Right ventricle myocardium superior (tissue), 1 donor: ENCODE measurements at places on chromosomes 6 and 20. TPM values are rescaled to one million over a fixed set of nuclear protein-coding genes. Genes with fewer than 3 reads are reported as not detected.

DNA sequence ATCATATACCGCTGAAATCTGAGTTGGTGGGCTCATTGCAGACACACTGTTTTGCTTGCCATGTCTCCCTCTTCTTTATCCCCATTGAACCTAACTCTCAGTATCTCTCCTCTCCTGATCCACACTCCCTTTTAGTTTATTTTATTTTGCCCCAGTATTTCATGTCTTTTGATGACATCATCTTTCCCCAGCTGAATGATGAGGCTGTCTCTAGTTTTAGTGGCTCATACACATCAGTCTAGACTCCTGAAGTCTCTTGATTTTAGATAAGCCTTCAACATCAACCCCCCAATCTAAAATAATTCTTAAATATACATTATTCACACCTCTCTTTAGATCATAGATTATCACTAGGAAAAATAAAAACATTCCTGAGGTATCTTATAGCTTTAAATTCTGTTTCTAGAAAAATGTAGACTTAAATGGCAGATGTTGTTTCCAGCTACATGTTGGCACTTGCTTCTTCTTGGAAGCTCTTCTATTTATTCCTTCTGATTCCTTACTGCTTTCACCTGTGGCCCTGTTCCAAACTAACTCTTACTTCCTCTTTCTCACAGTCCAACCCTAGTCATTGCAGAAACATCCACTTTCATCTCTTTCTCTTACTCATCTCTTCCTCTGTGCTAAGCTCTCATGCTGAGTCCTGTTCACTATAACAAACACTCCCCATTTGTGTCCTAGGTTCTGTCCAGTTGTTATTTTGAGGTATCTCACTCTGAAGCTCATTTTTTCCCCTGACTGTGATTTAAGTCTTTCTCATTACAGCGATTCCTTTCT is 191.9 kb upstream of the SLC35B3 start:
- no peak for DNase-seq

- DNase-seq, result no peak
Observed at GRCh38 chr6:41640426-41640825, 2.2 kb downstream of the MDFI start.

DNA sequence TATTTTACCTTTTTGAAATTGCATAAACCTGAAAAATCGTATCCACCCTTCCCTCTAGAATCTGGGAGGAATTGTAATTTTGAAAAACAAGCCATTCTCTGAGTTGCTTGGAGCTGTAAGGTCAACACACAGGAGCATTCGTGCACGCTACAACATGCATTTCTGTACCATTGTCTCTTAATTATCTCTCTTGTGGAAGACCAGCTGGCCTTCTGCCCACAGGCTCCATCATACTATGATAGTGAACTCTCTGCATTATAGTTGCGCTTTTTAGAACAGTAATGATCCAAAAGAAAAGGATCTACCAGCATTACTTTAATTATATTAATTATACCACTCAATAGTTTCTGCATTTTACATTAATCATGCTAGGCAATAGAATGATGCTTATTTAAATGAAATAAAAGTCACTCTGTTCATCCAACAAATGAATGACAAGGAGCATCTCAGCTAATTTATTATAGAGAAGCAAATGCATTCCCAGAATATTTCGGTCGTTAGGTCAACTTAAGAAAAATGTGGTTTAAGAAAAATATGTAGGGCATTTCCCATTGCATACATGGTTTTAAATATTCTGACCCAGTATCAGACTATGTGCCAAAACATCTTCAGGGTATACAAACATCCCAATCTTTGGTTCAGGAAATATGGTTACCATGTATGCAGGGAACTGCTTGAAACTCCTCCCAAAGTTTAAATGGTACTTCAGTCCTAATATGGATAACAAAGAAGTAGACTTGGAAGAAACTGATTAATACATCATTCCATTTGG is 263.5 kb downstream of the TFAP2A start:
- no peak for DNase-seq

GRCh38 chr20:44222633-44223368 is 12.2 kb upstream of the OSER1 start:
- no peak for DNase-seq

GRCh38 chr20:44398335-44398734 is 42.8 kb downstream of the HNF4A start:
- DNase-seq, result no peak

- DNase-seq, result no peak
Observed at GRCh38 chr6:150159757-150160156, 16.9 kb downstream of the PPP1R14C start.

DNA sequence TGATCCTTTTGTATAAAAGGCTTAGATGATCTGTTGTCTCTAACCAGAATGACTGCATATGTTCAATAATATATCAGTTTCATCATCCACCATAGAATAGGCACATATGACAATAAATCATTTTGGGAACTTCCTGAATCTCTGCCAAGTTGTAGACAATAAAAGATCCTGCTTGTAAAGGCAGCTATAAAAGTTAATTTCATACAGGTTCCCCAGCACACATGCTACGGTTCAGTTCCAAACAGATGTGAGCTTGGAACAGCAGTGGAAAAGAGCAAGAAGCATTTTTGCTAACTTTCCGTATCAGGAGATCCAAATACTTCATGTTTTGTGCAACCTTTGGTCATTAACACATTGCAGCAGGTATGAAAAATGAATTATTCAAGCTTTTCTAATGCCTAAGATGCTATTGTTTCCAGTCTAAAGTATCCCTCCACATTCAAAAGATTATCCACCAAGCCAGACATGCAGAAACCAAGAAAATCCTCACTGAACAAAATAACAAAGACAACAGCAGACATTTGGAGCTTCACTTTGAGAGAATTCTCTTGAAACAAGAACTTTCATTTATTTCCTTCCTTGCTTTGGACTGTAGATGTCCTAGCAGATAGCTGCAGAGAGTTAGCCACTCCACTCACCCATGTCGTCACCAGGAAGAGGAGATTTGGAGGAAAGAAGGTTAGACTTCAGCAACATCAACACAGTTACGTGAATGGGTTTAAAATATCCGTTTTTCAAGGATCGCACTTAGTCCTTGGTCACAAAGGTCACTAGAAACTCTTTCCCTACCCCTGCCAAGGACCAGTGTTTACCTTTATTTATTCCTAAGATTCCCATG is 453.5 kb upstream of the JARID2 start:
- no peak for DNase-seq

Gene MOXD1
- total RNA-seq, result 2.2 TPM

Gene ATAT1
- 1.7 TPM for total RNA-seq

Gene RAD21L1
- not detected for total RNA-seq

Gene RIMS1
- 0.91 TPM for total RNA-seq

Gene TP53TG5
- total RNA-seq, result 1.2 TPM
